ENCODE measurements at places on chromosomes 6 and 20.
A peak's percentile ranks its signal among the peaks of the same experiment; 100 is the strongest.

- DNase-seq, result no peak
These were observed 65.2 kb downstream of the PPP1R14C start for GRCh38 chr6:150207931-150208570.

- no peak for DNase-seq
These were observed 3.5 kb downstream of the RNASET2 start for GRCh38 chr6:166952567-166953486.

DNA sequence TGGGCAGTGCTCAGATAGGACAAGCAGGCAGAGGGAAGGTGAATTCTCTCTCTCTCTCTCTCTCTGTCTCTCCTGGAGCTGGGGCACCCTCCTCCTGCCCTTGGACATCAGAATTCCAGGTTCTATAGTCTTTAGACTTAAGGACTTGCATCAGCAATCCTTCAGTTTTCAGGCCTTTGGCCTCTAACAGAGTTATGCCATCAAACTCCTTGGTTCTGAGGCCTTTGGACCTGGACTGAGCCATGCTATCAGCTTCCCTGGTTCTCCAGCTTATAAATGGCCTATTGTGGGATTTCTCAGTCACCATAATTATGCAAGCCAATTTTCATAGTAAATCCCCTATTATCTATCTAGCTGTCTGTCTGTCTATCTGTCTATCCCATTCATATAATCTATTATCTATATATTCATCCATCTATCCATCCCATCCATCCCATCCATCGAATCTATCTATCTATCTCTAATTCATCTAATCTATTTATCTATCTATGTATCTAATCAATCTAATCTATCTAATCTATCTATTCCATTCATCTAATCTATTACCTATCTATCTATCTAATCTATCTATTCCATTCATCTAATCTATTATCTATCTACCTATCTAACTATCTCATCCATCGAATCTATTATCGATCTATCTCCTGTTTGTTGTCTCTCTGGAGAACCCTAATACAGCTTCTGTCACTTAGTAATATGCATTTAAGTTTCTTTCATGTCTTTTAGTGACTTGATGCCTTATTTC, 48.2 kb upstream of the HIVEP1 start:
- DNase-seq, result no peak

DNA sequence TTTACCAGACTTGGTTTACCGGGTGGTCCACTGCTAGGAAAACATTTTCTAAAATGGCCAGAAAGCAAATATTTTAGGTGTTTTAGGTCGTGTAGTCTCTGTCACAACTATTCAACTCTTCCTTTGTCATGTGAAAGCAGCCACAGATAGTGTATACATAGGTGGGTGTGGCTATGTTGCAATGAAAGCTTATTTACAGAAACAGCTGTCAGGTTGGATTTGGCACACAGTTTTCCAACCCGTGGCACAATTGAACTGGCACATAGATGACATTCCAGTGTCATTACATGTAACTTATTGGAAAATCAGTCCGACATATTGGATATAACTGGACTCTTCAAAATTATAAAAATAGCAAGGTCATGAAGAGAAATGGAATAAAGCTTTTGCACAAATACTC, 68.9 kb upstream of the KCNQ5 start:
- DNase-seq, result peak; percentile 14

DNA sequence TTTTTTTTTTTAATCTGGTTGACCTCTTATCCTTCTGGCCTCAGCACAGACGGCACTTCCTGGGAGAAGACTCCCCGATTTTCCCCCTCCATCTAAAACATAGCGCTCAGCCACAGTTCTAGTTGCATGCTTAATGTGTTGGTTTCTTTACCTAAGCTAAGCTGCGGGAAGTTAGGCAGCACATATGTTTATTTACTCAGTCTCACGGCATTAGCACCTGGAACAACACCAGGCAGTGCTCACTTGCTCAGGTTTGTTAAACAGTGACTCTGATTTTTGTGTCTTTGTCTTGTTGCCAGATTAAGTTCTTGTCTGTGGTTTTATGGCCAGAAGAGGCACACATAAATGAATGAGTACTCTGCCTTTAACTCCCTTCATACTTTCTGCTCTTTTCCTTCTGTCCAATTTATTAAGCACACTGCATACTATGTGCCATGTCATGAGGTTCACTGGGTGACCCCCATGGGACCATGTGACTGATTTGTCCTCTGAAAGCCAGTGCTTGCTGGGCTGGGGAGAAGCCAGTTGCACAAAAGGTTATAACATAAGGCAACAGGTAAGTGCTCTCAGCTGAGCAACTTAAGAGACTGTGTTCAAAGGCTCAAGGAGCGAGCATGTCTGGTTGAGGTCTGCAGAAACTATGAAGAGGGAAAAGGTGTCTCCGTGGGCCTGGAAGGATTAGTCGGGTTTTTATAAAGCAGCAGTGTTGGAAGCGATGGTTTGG, 93.6 kb downstream of the RPP40 start:
- no peak for DNase-seq

GRCh38 chr6:145047891-145048290, 687.4 kb downstream of the EPM2A start:
- no peak for DNase-seq

GRCh38 chr6:64831680-64832079, 875.3 kb downstream of the EYS start:
- DNase-seq, result no peak

GRCh38 chr6:75422024-75422639, 71.5 kb downstream of the FILIP1 start:
- DNase-seq, result no peak

DNA sequence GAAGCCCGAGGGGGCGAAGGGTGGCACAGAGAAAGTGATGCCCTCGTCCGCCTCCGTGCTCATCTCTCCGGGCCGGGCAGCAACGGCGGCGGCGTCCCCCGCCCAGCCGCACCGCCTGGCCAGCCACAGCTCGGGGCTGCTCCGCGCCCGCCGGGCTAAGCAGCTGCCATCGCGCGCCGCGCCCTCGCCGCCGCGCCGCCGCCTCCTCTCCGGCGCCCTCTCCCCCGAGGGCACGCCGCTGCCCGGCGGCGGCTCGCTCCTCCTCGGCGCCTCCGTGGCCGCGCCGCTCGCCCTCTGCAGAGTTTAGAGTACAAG, 225 bp downstream of the MAP3K5 start:
- DNase-seq, result no peak

GRCh38 chr6:7138921-7139358, 31.2 kb downstream of the RREB1 start:
- DNase-seq, result no peak

- DNase-seq, result no peak
These were observed 12.3 kb downstream of the PCK1 start for GRCh38 chr20:57573242-57573641.

- no peak for DNase-seq
These were observed 114.3 kb upstream of the JAG1 start for GRCh38 chr20:10788055-10788454.

GRCh38 chr6:15284743-15285142, 38.9 kb downstream of the JARID2 start:
- DNase-seq, result no peak

DNA sequence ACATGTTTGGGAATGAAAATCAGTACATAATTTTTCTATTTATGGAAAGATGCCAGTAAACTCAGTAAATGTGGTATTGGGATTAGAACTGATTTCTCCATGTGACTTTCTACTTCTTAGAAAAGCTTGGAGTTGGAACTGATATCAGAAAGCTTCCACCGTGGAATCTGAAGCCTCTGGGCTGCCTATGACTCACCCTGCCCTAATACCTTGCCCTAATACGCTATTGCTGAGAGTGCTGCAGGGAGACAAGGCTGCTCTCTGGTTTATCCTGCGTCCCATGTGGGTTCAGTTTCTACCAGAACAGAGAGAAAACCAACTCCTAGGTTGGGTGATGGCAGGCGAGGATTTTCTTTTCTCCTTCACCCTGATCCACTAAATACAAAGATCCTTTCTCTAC, 3.3 kb upstream of the STMND1 start:
- DNase-seq, result no peak

GRCh38 chr6:83844170-83844569, 9.0 kb upstream of the RIPPLY2 start:
- DNase-seq, result no peak

GRCh38 chr6:168863467-168863866, 390.2 kb downstream of the THBS2 start:
- DNase-seq, result no peak

DNA sequence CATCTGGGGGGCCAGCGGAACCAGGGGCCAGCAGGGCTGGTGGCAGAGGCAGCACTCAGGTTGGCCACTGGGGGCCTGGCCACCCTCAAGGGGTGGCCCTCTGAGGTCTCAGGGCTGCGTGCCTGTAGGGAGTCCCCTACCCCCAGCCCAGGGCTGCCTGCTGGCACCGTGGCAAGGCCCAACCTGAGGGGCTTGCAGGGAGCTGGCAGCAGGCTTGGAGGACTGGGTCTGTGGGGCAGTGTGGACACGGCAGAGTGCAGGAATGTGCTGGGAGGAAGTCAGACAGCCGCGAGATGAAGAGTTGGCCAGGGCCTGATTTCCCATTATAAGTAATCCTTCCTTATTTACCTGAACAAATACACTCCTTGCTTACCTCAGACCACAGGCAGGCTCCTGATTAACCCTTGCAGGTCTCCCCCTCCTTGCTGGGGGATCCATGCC, at the start of gene SPDEF:
Gene SPDEF (minus strand): TSS at position 299 of the 441 bp plus-strand sequence. CDS start 11,874 bp downstream, outside the sequence.
- DNase-seq, result no peak

DNA sequence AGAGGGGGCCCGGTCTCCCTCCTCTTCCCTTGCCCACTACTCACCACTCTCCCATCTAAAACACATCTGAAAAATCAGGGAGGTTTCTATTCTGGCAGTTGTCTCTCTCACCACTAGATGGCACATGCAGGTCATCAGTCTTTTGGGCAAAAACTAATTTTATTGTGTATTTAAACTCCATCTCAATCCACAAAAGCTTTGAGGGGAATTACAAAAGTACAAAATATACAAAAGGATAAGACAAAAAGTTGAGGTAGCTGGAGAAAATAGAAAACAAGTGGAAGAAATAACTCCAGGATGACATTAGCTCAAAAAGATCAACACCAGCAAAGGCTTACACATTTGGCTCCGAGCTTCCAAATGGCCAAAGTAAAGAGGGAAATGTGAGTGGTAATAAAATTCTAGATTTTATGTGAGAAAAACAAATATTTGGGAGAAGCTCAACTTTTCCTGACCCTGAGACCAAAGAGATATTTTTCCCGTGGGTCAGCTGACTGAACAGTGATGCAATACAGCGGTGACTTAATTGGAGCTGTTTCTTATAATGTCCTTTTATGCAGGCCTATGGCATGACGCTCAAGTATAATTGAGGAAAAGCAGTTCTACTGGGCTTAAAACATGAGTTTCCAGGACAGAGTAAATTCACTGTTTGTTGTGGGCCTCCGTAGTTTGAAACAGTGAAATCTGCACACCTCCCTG, 79.8 kb upstream of the CHD6 start:
- peak; percentile 77 for DNase-seq

- DNase-seq, result peak; percentile 84
These were observed 62.3 kb downstream of the KIAA0319 start for GRCh38 chr6:24583463-24584381.
